ENCODE measurements at places on chromosomes 2 and 18. TPM values are rescaled to one million over a fixed set of nuclear protein-coding genes. Genes with fewer than 3 reads are reported as not detected.

Gene MROH2A
- not detected for total RNA-seq

Gene LOXHD1
- not detected for total RNA-seq

Gene STARD6
- total RNA-seq = 0.17 TPM

Gene NCKAP5
- 1.1 TPM for total RNA-seq

Gene GPAT2
- 1.0 TPM for total RNA-seq

Gene FAM228A
- 0.09 TPM for total RNA-seq

Gene UGT1A6
- not detected for total RNA-seq

Gene AFF3
- total RNA-seq = 0.34 TPM

Gene GPR55
- total RNA-seq = not detected

Gene CYP26B1
- 0.52 TPM for total RNA-seq

Gene MRPL53
- total RNA-seq = 68.4 TPM

Gene ABCB11
- total RNA-seq = under 0.01 TPM

Gene FSHR
- total RNA-seq = under 0.01 TPM

Gene CXCR1
- not detected for total RNA-seq

Gene RNF181
- total RNA-seq = 283 TPM

Gene CHST9
- not detected for total RNA-seq
